Tibial artery (tissue), 4 donors: ENCODE measurements at places on chromosomes 6 and 20.

DNA sequence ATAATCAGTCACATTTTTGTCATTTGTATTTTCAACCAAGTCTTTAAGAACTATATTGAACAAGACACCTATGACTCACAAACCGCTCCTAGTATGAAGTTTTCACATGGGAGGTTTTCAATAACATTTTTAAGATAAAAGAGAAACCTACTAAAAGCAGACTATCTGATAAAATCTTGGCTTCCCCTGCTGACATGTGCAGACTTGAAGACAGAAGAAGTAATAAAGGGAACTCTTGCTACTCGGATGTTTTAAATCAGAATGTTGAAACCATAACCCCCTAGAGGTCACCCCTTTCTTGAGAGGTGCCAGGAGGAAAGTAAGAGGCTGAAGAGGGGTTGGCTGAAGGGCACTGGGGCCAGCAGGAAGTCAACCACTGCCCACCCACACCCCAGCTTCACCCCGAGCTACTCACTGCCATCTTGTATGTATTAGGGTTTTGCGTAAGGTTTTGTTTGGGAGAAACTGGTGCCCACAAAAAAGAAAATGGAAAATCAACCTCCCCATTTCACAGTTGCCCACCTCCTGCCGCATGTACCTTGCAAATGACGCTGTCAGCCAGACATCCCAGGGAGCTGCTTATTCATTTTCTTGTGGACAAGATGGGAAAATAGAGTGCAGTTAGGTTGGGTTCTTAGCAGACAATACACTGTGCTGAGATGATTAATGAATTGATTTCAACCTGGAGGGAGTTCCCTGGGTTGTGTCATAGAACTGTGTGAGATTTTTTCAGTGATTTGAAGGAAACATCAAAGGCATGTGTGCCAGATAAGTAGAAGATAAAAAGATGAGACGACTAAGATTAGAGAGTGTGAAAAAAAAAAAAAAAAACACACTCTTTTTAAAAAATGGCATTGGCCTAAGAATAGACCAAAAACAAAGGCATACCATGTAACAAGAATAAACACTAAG, 83.2 kb upstream of the TAB2 start:
- no peak for DNase-seq

DNA sequence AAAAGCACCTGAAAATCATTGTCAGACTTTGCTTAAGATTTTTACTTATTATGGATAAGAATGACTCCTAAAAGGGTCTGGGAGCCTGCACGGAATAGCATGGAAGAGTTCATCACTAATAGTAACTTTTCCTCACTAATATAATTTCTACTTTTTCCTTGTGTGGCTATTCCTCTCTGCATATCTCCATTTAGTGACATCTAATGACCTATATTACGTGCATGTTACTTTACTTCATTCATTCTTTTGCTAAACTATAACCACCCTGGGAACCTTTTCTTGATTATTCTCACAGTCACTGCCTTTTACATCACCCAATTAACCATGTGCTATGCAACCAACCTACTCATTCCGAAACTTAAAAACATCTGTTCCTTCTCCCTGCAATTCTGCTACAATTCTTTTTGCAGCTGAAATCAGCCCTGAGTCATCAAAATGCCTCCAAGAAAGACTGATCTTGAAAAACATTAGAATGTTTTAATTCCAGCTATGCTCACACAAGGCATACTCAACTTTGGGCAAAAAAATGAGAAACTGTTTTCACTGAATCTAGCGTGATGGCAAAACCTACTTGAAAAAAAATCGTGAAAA, 313.3 kb downstream of the RNGTT start:
- DNase-seq: no peak

- no peak for DNase-seq
Measured at GRCh38 chr6:36386495-36387439, 702 bp downstream of the ETV7 start.

GRCh38 chr20:23311947-23312506, 38.6 kb upstream of the NXT1 start:
- no peak for DNase-seq

- DNase-seq: peak; percentile 54
Measured at GRCh38 chr6:168150551-168151320, 71.7 kb upstream of the FRMD1 start.

- peak; percentile 89 for DNase-seq
Measured at GRCh38 chr6:16338577-16339264, 100.3 kb downstream of the GMPR start.
